Peyer's patch (tissue), 4 donors: ENCODE measurements at places on chromosomes 13 and 19.

DNA sequence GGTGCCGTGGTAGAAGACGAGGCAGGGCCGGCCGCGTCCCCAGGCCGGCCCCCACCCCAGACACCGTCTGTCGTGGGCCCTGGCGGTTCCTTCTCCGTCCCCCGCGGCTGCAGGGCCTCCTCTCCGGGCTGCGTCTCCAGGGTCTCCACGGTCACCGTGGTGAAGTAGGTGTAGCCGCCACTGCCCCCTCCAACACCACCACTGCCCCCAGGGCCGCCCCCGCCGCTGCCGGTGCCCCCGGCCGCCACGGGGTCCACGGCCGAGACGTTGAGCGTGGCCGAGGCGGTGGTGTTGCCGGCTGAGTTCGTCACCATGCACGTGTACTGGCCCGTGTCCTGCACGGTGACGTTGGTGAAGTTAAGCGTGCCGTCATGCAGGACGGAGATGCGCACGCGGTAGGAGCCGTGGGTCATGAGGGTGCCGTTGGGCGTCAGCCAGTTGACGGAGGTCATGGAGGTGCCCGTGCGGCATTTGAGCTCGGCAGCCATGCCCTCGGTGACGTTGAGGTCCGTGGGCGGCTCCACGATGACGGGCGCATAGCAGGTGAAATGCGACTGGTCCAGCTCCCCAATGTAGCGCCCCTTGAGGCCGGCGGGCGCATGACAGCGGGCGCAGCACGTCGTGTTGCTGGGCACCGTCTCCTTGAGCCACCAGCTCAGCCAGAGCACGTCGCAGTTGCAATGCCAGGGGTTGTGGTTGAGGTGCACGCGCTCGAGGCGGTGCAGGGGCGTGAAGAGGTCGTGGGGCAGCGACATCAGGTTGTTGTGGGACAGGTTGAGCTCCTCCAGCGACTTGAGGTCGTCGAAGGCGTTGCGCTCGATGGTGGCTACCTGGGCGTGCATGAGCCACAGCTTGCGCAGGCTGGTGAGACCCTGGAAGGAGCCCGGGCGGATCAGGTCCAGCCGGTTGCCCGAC is 4.6 kb upstream of the ASPDH start:
- DNase-seq: no peak

DNA sequence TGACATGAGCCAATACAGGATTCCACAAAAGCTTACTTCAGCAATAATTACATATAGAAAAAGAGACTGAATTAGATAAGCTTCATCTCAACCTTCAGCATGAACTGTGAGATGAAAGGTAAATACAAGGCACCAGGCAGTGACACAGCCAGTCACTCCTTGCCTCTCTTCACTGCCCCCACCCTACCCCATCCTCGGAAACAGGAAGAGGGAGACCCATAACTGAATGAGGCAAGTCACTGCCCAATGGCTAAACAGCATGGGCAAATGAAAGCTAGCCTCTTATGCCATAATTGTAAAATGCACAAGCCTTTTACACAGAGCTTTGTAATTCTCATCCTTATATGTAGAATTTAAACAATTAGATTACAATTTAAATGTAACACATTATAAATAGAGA is 1.7 kb downstream of the ZNF160 start:
- DNase-seq: no peak

- DNase-seq: no peak
Measured at GRCh38 chr13:108779308-108779707, 149.9 kb downstream of the MYO16 start.

- no peak for DNase-seq
Measured at GRCh38 chr13:113117335-113117872, 5.2 kb upstream of the F10 start.

DNA sequence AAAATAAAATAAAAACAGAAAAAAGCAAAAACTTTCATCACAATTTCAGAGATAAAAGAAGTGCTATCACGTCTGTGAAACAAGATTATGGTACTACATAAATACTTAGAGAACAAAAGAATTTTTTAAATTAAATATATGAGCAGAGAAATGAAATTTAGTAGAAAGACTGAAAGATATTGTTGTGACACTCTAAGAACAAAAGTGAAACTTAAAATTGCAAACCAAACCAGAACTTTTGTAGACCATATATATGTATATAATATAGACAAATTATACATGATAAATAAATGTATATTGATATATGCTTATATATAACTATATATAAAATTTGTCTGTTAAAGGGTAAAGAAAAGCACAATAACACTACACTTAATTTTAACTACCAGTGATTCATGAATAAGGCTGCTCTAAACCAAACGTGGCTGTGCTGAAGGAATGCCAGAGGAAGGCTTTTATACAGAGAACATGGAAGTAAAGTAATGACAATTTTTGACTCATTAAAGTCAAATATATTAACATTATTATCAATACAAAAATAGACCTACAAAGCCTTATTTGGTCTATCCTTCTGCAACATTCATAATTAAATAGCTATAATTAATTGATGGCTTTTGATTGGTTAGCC is 1516.7 kb upstream of the PCDH20 start:
- DNase-seq: no peak
